Epithelial cell of proximal tubule (primary cell): ENCODE measurements at places on chromosomes 16 and 17. TPM values are rescaled to one million over a fixed set of nuclear protein-coding genes. Genes with fewer than 3 reads are reported as not detected.

TEKT5 gene
- not detected in 2 replicates for total RNA-seq

CCL3 gene
- 1.3 TPM in 1 of 2 replicates, not detected in the other for total RNA-seq

EMP2 gene
- 6.5 and 12.5 TPM in 2 replicates for total RNA-seq

PRAC1 gene
- total RNA-seq: not detected in 2 replicates

CCDC78 gene
- 1.9 and 4.9 TPM in 2 replicates for total RNA-seq

GRCh38 chr16:68091380-68092261 lies 6.5 kb downstream of the NFATC3 start:
- DNase-seq: peak; percentile 69

DNA sequence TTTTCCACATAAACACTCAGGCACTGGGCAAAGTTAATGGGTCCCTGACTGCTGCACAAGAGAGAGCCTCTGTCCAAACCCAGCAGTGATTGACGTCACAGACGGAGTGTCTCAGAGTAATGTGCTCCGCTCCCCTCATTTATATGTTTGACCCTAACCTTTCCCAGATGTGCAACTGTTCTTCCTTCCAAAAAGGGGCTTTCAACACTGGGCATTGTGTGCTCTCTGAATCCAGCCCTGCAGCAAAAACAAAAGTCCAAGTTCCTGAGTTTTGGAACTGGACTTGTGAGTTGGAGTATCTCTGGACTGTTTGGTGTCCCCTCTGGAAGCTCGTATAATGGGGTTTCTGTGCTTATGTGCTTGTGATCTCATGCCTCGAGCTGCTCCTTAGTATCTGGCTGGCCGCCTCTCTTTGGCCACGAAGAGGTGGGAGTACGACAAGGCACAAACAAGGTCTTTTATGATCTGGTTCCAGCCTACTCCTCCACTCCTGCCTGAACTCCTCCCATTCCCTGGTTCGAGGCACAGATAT lies 76.4 kb upstream of the SMIM36 start:
- DNase-seq: no peak

GRCh38 chr16:84058211-84058610 lies 15.6 kb upstream of the SLC38A8 start:
- DNase-seq: no peak

GRCh38 chr16:66728117-66728787 lies 23.2 kb downstream of the DYNC1LI2 start:
- DNase-seq: no peak

DNA sequence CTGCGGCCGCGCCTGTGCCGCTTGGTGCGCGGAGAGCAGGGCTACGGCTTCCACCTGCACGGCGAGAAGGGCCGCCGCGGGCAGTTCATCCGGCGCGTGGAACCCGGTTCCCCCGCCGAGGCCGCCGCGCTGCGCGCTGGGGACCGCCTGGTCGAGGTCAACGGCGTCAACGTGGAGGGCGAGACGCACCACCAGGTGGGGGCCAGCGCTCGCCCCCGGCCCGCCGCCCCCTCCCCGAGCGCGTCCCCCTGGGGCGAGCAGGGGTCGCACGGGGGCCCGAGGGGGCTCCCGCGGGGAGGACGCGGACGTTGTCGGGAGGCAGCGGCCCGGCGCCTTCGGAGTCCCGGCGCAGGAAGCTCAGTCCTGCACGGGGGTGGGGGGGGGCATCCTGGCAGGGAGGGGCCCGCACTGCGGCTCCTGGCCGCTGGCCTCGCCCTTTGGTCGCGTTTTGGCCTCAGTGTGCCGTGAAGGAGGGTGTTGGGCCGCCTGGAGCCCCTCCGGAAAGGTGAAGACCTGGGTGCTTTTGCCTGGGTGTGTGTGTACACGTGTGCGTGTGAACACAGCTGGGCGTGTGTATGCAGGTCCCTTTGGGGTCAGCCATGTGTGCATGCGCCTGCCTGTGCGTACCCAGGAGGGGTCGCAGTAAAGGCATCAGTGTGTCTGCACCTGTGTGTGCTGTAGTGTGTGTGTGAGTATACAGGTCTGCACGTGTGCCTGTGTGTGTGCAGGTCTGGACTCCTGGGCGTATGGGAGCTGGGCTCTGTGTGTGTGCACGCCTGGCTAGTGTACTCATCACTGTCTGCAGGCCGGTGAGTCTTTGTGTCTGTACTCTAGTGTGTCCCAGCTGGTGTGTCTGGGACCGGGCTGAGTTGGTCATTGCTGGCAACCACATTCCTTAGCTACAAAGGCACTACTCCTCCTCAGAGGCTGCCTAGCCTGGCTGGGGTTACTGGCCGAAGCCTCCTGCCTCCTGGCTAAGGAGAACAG lies 615 bp downstream of the NHERF2 start:
- no peak for DNase-seq

- no peak for DNase-seq
Observed at GRCh38 chr17:42072323-42073187, 22.2 kb upstream of the C17orf113 start.

GRCh38 chr17:82049106-82049505 lies 2.5 kb downstream of the RFNG start:
- no peak for DNase-seq
